ENCODE measurements at places on chromosomes 12 and 14.
A peak's percentile ranks its signal among the peaks of the same experiment; 100 is the strongest.

- no peak for DNase-seq
Measured at GRCh38 chr12:119450771-119451170, 116.2 kb downstream of the CCDC60 start.

GRCh38 chr12:120037851-120038250 is 48.8 kb downstream of the BICDL1 start:
- no peak for DNase-seq

DNA sequence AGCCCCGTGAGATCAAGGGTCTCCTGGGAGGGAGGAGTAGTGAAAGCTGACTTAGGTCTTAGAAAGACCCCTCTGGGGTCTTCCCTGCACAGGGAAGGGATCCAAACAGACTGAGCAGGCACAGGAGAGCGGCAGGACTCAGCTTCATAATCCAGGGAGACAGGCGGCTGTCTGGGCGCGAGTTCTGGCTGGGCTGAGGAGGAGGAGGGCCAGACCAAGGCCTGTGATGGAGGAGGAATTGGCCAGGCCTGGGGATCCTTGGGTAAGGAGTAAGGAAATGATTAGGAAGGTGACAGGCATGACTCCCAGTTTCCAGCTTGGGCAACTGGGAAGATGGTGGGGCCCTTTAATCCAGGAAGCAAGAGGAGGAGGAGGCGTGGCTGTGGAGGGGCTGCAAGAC is 93.1 kb downstream of the DICER1 start:
- DNase-seq, result no peak

GRCh38 chr14:58607131-58607951 is 30.4 kb upstream of the DACT1 start:
- DNase-seq, result no peak

DNA sequence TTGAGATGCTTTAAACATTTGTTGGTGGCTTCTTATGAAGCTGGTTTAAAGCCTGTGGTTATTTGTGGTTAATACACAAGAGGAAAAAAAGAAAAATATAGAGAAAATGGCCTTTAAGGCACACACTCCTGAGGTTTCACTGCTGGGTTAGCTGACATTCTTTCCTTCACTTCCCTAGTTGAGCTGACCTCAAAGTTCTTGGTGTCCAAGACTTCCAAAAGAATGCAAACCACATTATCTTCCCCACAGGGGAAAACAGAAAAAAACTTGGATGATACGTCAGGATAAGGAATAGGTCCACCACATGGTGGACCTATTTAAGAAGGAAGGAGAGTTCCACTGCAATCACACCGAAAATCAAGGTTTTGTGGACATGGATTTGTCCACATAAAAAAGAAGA is 94.3 kb downstream of the SLC25A21 start:
- DNase-seq, result peak; percentile 74

GRCh38 chr12:92784797-92785562 is 82.2 kb downstream of the PLEKHG7 start:
- peak; percentile 87 for DNase-seq

GRCh38 chr14:30389134-30389876 is 169.7 kb upstream of the G2E3 start:
- DNase-seq, result peak; percentile 8

- DNase-seq, result no peak
Measured at GRCh38 chr12:9881988-9882387, 699 bp downstream of the KLRF2 start.

DNA sequence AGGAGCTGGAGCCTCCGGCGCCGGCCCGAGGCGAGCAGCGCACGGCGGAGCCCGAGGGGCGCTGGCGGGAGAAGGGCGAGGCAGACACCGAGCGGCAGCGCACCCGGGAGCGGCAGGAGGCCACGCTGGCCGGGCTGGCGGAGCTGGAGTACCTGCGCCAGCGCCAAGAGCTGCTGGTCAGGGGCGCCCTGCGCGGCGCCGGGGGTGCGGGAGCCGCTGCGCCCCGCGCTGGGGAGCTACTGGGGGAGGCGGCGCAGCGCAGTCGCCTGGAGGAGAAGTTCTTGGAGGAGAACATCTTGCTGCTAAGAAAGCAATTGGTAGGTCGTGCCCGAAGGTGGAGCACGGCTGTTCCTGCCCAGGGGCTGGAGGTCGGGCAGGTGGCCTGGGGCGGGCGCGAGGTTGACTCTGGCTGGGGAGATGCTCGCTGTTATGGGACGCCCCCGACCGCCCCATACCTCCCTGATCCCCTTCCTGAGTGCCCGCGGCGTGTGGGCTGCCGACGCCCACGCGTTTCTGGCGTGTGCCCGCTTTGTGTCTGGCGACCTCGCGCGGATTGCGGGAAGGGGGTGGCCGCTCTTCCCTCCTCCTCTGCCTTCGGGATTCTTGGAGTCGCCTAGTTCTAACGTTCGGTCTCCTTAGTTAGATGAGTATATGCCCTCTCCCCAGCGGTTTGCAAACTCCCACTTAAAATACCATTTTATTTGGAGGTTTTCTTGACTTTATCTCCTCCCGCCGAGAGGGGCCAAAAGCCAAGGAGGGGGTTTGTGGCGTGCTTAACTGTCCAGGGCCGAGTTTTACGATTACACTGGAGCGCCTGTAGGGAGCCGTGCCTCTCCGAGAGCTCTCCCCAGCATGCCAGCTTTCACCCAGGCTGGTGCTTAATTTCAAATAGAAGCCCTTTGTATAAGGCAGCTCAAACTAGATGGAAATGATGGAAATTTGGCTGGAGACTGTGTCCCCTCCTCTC is 752 bp downstream of the DACT1 start:
- DNase-seq, result peak; percentile 39

DNA sequence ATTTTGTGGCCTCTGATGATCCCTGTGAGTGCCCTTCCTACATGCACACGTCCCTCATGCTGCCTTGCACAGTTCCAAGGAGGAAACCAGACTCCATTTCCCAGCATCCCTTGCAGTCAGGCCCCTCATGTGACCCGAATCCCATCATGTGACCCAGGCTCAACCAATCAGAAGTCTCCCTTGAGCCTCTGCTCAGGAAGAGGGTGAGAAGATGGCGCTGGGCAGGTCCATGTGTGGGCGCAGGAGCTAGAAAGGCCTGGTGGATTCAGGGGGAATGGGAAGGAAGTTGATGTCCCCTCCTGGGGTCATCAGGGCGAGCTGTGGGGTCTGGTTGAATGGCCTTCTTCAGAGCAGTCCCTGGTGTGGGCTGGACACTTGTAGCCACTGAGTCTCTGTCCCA is 240.5 kb downstream of the ADGRD1 start:
- no peak for DNase-seq

GRCh38 chr12:124862768-124863415 is 772 bp downstream of the SCARB1 start:
- DNase-seq, result no peak

DNA sequence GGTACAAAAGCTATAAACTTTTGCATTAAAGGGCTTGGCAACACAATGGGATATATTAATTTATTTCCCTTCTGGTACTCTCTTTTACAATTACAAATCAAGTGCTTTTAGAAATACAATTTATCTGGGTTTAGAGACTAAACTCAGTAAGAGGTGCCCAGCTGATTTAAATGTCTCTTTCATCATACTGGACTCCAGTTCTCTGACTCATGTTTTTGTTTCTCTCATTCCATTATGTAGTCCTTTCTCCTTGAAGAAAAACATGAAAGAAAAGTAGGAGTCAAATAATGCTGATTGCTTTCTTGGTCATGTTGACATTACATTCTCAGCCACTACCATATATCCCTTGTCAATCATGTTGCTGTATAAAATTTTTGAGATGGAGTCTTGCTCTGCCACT is 36.3 kb upstream of the CFL2 start:
- DNase-seq, result peak; percentile 72

- DNase-seq, result peak; percentile 85
Measured at GRCh38 chr14:42884100-42884499, 1277.4 kb downstream of the LRFN5 start.

DNA sequence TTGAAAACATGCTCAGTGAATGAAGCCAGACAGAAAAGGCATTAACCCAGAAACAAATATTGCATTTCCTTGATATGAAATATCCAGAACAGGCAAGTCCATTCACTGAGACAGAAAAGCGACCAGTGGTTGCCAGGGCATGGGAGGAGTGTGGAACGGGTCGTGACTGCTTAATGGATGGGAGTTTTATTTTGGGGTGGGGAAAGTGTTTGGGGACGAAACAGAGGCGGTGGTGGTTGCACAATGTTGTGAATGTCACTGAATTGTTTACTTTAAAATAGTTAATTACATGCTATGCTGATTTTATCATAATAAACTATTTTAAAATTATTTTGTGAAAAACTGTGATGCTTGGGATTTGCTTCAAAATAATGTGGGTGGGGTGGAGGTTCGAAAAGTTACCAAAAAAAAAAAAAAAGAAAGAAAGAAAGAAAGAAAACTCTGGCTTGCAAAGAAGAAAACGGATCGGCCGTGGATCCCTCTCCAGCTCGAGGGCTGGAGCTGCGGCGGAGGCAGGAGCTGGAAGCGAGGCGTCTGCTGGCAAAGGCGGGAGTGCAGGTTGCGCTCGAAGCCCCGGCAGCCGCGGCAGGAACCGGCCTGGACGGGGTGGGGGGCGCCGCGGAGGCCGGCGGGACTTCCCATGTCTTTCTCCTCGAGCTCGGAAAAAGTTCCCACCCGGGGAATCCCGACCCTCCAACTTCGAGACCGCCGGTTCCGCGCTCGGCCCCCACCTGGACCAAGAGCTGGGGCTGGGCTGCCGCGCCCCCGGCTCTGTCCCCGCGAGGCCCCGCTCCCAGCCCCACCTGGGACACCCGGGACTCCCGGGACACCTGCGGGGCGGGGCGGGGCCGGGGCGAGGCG is 524 bp upstream of the P2RX2 start:
- DNase-seq, result no peak

GRCh38 chr12:2348482-2348852 is 295.7 kb downstream of the CACNA1C start:
- no peak for DNase-seq

DNA sequence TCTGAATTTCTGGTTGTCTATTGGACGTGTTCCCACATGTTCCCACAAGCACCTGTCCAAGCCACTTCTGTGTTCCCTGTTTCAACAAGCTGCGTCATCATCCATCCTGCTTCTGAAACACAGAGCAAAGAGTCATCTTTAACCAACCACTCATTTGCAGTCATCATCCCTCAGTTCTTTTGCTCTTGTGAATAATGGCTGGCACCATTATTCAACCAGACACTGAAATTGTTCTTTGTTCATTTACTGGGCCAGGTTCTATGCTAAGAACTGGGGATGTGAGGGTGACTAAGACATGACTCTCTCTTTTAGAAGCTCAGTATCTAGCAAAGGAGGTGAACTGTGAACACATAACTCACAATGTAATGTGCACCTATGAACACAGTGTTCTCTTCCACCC is 40.7 kb upstream of the ANO4 start:
- DNase-seq, result peak; percentile 38

DNA sequence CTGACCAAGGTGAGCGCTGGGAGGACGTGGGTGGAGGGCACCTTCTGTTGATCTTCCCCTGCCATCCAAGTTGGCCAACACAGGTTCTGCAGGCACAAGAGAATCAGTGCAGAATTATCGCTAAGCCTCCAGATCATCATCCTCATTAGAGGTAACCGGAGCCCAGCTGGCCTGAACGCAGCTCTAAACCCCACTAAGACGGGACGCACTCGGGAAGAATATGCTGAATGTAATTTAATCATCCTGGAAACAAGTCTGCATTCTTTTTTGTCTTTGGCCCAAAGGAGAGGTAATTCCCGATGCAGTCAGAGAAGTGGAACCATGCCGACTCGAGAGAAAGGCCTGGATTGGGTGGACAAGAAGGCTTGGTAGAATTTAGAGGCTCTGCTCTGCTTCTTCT is 111.0 kb upstream of the GSC start:
- no peak for DNase-seq

- DNase-seq, result no peak
Measured at GRCh38 chr12:133081159-133081780, 547 bp downstream of the ZNF140 start.

- DNase-seq, result no peak
Measured at GRCh38 chr14:69091006-69091405, 61.9 kb downstream of the DCAF5 start.

DNA sequence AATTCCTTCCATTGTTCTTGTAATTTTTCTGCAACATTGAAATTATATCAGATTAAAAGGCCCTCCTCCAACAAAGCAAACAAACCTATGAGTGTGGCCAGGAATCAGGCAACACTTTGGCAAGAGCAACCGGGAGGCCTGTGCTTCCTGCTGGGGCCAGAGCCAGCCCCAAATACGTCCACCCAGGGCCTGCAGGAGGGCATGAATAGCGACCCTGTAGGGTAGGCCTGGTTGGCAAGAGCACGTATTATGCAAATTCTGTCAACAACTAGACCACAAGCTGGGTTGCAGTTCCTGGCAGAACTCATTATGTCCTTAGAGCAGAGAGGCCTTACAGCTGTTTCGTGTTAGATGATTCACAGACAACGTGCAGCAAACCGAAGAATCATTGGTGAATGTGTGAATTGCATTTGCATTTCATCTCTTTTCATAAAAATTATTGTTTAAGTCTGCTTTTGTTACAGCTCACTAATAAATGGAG is 26.9 kb upstream of the LGALS3 start:
- DNase-seq, result peak; percentile 97

GRCh38 chr12:41992022-41992421 is 152.7 kb downstream of the GXYLT1 start:
- no peak for DNase-seq

- no peak for DNase-seq
Measured at GRCh38 chr14:95697764-95698163, 11.5 kb downstream of the TCL1B start.

DNA sequence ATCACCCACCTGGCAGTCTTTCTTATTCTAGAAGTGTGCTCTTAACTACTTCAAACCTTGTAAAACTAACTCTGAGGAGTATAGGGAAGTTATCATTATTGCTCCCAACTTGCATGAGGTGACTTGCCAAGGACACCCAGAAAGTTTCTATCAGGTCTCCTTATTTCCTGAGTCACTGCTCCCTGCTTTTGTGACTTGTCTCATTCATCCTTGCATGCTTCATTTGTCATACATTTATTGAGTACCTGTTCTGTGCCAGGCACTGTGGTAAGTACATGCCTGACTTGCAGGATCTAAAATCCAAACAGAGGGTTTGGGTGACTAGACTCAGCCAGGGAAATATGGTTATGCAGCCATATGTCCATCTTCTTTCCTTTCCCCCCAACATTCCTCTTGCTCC is 25.5 kb downstream of the CFAP251 start:
- DNase-seq, result no peak

DNA sequence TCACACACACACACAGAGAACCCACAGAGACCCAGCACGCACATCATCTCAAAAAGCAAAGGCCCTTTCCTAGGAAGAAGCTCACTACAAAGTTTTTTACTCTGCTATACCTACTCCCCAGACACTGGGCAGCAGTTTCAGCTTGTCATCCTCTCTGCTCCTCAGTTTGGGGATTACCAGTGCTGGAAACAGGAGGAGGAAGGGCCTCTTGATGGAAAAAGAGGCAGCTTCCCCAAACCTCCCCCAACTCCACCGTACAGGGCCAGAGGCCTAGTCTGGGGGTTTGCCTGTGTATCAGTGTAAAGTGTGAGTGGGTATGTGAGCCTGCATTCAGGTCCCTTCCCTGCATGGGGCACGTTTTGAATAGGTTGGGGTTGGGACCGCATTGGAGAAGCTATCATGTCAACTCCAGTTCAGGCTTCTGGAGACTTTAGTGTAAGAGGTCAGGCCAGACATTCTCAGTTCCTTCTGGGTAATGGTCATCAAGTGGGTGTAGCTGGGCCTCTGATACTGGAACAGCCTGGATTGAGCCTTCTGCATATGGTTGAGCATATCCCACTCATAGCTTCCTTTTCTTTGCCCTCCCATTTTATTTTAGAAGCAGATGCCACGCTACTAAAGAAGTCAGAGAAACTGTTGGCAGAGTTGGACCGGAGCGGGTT is 1.2 kb downstream of the REM2 start:
- DNase-seq, result no peak
